ENCODE measurements at places on chromosomes 3 and 15.

DNA sequence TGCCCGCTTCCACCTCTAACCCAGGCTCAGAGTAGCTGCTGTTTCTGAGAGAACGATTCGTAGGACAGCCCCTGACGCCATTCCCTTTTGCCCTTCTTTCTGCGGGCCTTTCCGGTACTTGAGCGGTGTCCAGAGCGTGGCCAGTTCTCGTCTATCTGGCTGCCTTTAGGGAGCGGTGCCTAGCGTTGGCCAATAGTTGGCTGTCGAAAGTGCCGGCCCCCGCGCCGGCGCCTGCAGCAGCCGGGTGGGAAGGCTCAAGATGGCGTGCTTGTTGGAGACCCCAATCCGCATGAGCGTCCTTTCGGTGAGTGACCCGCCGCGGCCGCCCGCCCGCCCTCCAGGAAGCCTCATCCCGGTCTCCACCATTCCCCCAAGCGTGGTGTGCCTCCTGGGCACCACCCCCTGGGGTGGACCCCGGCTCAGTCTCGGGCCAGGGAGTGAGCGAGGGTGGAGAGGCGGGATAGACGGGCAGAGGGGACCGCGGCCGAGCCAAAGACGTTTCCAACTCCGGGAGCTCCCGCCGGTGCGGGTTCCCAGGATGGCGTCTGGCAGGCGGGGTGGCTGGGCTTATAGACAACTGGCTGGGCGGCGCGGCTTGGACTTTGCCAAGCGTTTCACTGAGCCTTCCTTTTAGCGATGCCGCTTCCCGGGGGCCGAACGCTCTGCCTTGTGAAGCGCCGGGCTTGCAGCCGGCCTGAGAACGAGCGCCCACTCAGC is at the start of gene ARMC8:
ARMC8 (plus strand) TSS at position 6 of the 717 bp plus-strand sequence; CDS start at position 260, 254 bp downstream.
- DNase-seq: no peak

- DNase-seq: no peak
Measured at GRCh38 chr3:101495552-101495951, 17.5 kb downstream of the SENP7 start.

DNA sequence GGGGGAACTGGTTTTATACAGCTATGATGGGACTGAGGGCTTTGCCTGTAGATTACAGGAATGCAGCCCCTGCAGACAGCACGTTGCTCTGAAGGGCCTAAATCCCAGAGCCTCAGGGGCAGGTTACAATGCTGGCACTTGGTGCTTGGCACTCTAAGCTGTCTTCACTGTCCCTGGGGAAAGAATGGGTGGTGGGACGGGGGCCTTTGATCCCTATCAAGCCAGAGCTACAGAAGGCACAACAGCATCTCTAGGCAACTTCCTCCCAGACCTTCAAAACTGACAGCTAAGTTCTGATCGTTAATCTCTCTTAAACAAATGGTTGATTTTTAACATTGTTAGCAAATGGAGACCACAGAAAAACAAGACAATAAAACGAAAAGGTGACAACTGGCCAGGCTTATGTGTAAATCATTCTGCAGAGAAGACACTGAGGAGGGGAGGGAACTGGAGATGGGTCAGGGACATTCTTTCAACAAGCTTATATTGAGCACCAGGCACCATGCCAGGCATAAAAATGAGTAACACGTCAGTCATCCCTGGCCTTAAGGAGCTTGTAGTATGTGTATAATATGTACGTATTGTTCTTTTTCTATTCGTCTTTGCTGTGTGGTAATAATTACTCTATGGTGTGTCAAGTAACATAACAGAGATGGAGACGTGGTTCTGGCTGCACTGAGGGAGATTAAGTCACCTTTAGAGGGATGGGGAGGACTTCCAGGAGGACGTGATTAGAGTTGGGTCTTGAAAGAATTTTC is 49.1 kb downstream of the CA12 start:
- peak; percentile 84 for DNase-seq

GRCh38 chr3:113914646-113915045 is 33.2 kb upstream of the ZDHHC23 start:
- DNase-seq: no peak

DNA sequence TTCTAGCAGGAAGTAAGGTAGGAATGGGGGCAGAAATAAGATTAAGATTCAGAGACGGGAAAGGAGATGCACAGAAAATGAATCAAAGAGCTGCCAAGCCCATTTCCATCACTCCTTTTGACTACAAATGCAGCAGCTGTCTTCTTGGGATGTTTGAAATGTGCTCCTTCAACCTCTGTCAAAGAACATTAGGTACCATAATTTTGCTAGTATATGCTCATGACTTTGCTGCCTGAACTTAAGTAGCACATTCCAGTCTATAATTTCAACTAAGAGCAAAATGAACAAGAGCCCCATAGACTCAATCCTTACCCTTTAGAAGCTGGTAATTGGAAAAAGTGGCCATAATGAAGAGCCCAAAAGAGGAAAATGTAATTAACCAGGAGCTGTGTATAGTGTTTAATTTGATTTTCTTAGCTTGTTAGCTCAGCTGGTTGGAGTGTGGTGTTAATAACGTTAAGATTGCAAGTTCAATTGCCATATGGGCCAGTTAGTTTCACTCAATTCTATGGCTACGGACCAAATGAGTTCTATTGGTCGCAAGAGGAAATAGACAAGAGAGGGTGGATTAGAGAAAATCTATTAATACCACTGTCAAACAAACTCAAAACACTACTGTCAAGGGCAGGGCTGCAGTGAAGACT is 349.9 kb downstream of the ZBBX start:
- no peak for DNase-seq

GRCh38 chr3:59783468-59783988 is 733.7 kb upstream of the CFAP20DC start:
- DNase-seq: no peak
